ENCODE measurements at places on chromosomes 4 and X.

DNA sequence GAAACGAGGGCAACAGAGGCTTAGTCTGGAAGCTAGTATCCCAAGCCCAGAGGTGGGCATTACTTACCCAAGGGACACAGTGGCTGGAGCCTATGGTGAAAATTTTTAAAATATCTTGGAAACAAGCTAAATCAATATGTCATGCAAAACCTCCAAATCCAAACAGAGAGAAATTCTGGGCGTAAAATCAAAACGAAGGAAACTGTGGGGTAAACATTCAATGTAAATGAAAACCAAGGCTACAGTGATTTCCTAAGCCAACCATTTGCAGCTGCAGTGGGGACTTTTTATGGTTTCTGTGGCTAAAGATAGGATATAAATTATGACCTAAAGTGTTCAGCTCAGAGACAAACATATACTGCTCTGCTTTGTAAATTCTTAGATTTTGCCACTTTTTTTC, 507.7 kb upstream of the DIAPH2 start:
- DNase-seq = no peak

DNA sequence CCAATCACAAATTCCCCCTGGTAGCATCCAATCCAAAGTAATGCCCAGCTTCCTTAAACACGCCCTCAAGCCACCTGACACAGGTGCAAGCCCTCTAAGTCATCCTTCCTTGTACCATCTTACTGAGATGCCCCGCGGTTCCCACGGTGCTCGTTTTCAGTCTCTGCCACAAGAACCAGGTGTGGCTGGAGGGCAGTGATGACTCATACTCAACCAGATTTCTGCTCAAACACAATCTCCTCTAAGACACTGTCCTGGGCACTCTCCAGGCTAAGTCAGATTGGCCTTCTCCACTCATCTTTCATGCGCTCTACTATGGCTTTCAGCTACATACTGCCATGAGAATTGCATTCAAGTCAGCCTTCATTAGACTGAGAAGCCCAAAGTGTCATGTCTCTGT, 3.5 kb downstream of the SH3KBP1 start:
- DNase-seq = no peak

DNA sequence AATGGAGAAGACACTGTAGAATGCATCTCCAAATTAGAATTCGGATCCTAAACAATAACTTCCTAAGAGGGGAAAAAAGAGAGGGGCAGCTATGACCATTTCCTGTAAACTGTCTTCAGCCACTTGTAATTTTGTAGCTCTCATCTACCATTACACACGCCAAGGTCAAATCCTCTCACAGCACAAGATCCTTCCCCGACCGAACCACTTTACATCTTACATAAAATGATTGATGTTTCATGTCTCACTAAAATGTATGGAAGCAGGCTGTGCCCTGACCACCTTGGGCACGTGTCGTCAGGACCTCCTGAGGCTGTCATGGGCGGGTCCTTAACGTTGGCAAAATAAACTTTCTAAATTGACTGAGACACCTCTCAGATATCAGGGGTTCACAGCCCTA, 24.1 kb upstream of the PBDC1 start:
- DNase-seq = peak; percentile 27

DNA sequence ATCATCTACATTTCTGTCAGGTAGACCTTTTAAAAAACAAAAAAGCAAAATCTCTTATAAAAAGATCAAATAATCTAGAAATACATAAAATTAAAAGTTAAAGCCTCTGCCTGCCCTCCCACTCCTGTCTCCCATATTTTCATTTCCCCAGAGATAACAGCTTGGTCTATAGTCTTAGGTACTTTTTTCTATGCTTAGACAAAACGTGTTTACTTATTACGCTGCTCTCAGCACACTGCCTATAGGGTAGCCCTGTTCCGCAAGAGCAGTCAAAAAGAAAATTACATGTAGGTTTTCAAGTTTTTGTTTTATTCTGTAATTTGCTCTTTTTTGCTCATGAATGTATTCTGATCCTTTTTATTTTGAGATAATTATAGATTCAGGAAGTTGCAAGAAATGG, 73.3 kb downstream of the TAF1 start:
- DNase-seq = no peak

DNA sequence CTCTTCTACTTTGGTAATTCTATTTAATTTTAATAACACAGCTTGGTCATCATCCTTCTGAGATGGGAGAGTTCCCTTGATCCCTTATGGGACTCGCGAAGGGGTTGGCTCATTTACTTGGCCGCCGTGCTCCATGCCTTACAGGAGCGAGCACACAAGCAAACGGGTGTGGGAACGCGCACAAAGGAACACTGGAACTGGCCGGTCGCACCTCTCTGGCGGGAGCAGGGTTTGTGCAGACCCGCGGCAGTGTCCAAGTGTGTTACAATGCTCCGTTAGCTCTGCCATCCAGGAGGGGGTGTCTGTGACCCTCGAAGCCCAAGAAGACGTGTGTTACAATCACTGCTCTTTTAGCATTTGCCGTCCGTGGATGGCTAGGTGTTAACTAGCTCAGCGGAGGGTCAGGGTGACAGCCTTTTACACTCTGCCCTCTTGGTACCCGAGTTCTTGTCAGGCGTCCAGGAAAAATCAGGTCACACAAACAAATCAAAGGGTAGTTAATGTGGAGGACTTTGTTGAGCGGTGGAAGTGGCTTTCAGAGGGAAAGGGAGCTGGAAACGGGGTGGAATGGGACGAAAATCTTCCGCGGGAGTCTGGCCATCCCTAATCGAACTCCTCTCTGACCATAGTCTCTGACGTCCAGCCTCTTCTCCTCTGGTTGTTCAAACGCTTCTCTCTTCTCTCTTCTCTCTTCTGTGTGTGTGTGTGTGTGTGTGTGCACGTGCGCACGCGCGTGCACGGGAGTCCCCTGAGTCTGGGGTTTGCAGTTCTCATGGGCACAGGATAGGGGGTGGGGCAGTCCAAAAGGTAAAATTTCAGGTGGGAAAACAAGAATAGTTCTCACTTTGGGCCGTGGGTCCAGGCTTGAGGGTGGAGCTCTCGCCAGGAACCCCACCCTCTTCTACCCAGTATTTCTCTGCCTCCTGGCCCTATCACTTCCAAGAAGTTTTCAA, 76.3 kb downstream of the SLC10A7 start:
- no peak for DNase-seq

DNA sequence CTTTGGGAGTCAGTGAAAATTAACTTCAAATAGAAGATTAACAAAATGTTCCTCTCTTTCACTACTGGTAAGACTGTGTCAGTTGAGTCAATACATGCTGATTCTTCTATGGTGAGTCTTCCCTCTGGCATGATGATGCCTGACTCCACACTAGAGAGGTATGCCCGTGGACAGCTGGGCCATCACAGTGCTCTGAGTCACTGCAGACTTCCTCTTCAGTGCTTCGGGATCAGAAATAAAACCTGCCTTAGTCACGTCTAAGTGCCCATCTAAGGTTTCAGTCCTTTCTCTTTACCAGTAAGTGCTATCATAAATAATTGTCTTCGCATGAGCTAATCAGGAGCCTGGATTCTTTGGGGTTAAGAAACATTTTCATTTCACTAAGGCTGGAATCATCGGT, 1.6 kb upstream of the ASB5 start:
- DNase-seq = peak; percentile 94

- no peak for DNase-seq
Measured at GRCh38 chr4:53076374-53076958, 214.3 kb downstream of the RASL11B start.

- DNase-seq = no peak
Measured at GRCh38 chr4:73224886-73225285, 33.7 kb downstream of the ANKRD17 start.

GRCh38 chr4:74037076-74037955, 1.2 kb downstream of the CXCL3 start:
- DNase-seq = no peak

DNA sequence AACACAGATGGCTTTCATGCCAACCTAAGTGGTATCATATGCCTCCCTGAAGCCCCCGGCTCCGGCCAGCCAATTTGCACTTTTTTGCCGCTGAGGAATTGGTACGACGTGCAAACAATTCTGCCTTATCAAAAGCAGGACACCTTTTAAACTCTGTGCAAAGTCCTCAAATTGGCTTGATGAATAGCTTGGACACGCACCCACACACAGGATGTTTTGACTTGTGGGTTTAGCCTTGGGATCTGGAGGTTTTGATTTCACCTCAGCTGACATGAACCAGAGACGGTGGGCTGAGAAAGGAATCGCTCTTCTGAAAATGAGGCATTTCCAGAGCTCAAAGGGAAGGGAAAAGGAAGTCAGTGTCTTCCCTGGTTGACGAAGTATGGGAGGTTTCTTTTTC, 110.8 kb upstream of the SHOX start:
- DNase-seq = no peak

- DNase-seq = no peak
Measured at GRCh38 chrX:82721891-82722290, 786.2 kb upstream of the POU3F4 start.

DNA sequence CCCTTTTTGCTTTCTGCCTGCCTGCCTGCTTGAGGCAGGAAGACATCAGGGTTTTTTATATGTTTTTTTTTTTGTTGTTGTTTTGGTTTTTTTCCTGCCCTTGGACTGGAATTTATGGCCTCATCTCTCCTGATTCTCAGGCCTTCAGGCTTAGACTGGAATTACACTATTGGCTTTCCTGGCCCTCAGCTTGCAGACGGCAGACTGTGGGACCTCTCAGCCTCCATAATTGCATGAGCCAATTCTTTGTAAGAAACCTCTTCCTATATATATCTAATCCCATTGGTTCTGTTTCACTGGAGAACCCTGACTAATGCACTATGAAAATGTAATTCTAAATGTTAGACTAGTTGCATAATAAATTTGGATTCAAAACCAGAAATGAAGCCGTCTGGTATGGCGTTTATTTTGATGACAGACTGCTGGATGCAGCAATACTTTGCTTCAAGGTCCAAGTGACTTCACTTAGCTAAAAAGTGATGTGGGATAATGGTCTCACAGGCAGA, 59.0 kb downstream of the SEL1L3 start:
- no peak for DNase-seq

DNA sequence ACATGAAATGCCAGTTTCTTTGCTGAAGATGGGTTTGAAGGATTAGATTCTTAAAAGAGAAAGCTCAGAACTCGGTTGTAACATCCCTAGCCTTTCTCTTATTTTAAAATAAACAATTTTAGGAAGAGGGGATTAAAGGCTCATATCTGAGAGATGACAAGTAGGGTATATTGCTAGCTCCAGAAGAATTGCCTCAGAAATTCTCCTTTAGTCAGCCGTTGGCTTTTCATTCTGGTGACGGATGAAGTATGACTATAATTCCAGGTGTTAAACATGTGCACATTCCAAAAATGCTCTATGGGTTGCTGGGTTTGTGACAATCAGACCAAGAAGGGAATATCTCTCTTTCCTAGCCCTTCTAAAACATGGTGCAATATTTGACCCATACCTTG, 17.8 kb downstream of the DKK2 start:
- DNase-seq = peak; percentile 58

GRCh38 chr4:36386691-36387090, 105.3 kb downstream of the DTHD1 start:
- no peak for DNase-seq

GRCh38 chr4:183544109-183544508, 39.3 kb downstream of the ING2 start:
- no peak for DNase-seq

GRCh38 chr4:151199319-151200190, 77.4 kb upstream of the PRSS48 start:
- DNase-seq = no peak

DNA sequence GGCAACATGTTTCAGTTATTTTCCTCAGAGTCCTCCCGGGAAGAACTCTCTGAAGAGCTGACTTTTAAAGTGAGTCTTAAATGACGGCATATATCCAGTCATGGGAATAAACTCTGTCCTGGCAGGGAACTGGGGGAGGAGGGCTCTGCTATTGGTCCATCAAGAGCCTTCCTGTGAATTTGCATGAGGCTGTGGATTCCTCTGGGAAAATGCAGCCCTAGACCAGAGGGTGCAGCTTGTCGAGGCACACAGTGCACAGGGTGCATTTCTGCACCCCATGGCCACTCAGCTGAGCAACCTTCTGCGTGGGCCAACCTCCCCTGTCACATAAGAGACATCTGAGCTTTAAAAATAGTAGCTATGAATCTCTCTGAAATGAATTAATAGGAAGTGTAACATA, 360.0 kb downstream of the GALNTL6 start:
- DNase-seq = no peak

DNA sequence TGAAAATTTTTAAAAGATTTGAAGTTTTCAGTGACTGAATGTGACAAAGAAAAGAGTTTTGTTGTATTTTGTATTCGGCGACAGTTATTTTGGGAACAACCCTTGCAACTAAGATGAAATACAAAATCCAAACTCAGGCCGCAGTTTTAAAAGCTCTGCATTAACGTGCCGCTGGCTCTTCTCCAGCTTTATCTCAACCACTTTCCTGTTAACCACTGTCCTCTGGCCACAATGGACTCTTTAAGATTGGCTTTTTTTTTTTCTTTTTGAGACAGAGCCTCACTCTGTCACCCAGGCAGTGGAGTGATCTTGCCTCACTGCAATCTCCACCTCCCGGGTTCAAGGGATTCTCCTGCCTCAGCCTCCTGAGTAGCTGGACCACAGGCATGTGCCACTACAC, 22.1 kb upstream of the AMTN start:
- DNase-seq = no peak

- no peak for DNase-seq
Measured at GRCh38 chrX:134645936-134646543, 12.2 kb downstream of the PLAC1 start.

GRCh38 chr4:94448815-94449375, 2.8 kb upstream of the PDLIM5 start:
- DNase-seq = no peak

DNA sequence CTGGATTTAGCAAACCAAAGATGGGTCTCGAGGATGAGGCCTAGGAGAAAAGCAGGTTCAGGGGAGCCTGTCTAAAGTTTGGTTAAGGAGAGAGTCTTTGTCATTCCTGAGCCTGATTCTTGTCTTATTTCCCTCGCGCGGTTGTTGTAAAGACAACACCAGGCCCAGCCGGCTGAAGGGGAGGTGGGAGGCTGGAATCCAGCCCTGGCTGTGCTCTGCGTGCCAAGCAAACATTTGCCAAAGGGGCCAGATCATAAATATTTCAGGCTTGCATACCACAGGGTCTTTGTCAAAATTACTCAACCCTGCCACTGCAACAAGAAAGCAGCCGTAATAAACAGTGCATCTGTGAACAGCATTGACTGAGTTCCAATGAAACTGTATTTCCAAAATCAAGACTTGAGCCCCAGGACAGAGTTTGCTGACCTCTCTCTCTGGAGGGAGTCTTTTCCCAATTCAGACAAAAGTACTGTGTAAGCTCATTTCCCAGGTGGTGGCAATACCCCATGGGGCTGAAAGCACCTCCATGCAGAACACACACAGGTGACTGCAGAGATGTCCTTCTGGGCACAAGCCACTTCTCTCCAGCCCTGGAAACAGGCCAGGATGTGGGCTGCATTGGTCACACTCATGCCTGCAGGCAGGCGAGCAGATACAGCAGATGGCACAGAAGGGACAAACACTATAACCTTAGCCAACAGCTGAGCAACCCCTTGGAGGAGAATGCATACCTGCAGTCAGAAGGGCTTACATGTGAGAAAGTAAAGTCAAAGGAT, 320.3 kb downstream of the STK32B start:
- DNase-seq = peak; percentile 85

DNA sequence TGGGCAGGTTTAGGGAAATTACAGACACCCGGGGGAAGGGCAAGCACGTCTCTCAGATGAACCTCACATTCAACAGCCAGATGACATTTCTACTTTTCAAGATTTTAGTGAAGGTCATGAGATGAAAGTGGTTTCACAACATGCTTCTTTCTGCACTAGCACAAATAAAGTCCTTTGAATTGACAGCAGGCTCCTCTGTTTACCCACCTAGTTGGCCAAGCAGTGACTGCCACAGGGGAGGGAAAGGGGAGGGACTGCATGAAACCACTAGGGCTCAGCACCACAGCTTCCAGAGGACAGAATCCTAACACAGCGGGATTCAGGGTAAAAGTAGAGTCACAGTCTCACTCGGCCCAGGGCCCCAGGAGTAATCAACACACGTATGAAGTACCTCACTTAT, 6.2 kb downstream of the RAB40A start:
- no peak for DNase-seq
